ENCODE measurements at places on chromosomes 16 and 17. TPM values are rescaled to one million over a fixed set of nuclear protein-coding genes. Genes with fewer than 3 reads are reported as not detected.

Gene CPHXL2
- not detected for polyA plus RNA-seq

Gene HAGHL
- 18.0 TPM for polyA plus RNA-seq

Gene HOXB13
- not detected for polyA plus RNA-seq

- peak; percentile 93 for DNase-seq
Measured at GRCh38 chr17:20095336-20096080, 86.3 kb downstream of the SPECC1 start.

DNA sequence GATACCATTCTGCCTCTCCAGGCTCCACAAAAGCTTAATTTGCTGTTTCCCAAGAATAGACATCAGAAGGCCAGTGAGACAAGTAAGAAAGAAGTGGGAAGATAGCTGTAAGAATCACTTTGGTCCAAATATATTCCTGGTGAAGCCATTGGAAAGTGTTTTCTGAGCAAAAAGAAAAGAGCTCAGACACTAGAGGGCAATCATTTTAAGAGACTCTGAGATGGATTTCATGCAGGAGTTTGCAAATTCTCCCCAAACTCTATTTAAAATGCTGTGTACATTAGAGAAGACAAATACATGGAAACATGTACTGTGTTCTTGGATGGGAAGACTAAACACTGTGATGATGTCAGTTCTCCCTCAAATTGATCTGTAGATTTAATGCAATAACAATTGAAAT, 8.0 kb upstream of the SLC6A2 start:
- DNase-seq, result no peak

- DNase-seq, result no peak
Measured at GRCh38 chr16:15502041-15502725, 67.8 kb downstream of the BMERB1 start.

DNA sequence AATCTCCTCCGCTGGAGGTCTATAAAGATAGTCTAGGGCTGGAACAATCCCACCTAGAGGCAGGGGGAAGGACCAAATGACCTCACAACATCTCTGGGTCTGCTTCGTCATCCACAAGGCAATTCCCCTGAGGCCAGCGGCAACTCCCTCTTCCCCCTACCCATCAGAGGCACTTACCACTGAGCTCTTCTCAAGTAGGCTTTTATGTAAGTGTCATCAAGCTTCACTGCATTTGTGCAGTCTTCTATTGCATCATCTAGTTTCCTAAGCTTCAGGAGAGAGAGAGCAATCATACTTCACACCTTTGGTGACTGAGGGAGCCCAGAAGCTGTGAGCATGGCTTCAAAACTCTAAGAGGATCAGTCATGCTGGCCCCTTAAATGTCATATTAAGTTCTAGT, 21.0 kb downstream of the CNP start:
- DNase-seq, result no peak

DNA sequence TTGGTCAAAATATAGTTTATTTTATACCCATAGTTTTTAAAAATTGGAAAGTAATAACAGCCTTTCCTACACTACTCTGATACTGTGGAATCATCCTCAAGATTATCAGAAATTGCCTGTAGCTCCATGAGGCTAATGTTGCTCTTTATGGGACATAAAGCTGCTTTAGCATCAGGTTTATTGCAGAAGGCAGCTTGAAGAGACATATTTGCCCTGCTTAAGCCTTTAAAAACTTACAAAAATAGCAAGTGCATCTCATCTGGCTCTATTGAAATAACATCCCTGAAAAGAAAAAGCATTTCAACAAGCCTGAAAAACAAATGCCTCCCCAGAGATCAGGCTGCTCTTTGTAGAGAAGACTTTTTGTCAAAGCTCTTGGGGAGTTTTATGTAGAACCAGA, 142.9 kb upstream of the MON1B start:
- DNase-seq, result no peak

GRCh38 chr17:17792037-17792550, 44.7 kb downstream of the SREBF1 start:
- DNase-seq, result no peak

DNA sequence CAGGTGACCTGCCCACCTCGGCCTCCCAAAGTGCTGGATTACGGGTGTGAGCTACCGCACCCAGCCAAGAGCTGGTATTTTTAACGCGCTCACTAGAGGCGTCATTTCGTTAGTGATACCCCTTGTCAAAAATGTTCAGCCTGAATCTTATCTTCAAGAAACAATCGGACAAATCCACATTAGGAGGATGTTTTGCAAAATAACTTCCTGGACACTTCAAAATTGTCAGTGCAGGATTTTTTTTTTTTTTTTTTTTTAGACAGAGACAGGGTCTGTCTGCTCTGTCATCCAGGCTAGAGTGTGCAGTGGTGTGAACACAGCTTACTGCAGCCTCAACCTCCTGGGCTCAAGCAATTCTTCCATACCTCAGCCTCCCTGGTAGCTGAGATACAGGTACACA, 63.0 kb downstream of the RMI2 start:
- DNase-seq, result no peak

DNA sequence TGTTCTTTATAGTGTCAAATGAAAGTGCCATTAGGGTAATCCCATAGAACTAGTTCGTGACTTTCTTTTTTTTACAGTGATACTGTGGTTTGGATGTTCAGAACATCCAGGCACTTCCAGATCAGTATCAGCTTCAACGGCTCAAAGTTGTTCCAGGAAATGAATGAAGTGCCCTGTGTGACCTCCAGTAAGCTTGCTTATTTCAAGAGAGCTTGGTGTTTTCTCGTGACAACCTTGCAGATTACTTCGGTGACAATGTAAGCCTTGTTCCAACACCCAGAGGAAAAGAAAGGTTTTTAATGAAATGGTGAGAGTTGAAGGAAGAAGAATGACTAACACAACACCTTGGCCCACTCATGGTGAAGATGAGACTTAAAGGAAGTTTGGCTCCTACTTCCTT, 16.0 kb upstream of the KCNJ16 start:
- no peak for DNase-seq
